ENCODE measurements at places on chromosomes 2 and 18.

DNA sequence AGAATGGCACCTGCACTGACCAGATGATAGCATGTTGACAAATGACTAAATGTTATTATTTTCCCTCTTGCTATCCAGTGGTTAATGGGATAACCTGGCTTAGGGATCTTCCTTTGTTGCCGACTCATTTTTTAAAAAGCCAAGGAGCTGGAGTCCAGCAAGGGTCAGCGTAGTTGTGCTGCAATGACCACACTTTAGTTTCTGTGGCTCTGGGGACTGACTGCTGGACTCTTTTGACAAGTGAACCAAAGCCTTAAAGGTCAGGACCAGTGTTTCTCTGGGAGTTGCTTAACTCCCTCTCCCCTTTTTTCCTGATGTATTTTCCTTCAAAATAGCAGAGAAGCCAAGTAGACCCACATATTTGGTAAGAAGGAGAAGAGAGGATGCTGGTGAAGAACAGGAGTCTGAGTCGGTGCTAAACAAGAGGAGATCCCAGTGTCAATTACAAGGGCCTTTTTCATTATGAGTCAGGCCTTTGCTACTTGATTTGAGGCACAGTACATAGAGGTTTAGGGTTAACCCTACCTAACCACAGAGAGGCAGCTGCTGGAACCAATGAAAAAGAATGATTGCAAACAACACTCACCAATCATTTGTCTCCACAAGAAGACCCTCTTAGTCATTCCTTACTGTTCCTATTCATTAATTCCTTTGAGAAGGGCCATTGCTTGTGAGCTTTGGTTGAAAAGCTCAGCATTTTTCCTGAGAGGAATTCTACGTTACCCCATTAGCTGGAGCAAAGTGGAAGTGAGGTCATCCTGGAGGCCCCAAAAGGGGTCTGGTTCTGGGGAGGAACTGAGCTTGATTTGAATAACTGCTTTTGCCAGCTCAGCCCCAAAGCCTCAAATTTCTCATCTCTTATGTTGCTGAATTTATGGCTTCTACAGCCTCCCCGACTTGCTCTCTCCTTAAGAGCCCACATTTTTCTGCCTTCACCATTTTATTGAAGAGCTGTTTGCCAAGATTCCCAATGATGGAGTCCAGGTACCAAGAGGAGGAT is 137.6 kb upstream of the HNMT start:
- no peak for DNase-seq

DNA sequence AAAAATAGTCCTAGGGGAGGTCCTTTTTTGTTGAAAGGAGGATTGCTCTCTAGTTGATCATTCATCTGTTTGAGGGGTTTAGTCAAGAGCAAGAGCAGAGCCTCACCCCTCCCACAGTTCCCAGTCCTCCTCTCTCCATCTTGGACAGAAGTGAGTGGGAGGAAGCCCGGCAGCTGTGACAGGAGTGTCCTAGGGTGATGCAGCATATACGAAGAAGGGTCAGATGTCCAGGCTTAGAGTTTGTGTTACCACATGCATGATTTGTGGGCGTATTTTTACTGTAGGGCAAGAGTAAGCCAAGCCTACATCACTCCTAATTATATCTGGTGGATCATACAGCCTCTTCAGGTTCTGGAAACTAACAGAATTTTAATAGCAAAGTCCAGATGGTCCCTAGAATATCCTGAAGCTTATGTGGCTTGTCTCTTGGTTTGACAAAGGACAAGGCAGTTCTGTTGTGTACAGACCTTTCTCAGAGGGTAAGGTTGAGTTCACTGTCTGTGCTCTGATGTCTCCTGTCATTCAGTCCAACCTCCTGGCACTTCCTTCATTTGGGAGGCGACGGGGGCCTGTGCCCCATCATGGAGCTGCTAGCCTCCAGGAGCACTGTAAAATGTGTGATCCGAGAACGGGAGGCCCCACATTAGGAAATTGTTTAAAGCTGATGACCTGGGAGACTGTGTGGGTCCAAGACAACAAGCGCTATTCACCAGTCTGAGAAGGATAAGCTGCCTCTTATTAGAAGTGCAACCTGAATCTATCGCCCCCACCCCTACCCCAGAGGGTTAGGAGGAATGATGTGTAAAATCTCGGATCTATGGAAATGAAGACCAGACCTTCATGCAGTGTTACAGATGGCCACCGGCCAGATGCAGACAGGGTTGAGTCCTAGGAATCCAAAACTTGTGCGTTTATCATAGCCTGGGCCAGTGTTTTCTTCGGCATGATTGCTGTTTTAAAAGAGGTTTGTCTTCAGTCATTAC is 6.9 kb downstream of the CEP68 start:
- DNase-seq, result no peak

DNA sequence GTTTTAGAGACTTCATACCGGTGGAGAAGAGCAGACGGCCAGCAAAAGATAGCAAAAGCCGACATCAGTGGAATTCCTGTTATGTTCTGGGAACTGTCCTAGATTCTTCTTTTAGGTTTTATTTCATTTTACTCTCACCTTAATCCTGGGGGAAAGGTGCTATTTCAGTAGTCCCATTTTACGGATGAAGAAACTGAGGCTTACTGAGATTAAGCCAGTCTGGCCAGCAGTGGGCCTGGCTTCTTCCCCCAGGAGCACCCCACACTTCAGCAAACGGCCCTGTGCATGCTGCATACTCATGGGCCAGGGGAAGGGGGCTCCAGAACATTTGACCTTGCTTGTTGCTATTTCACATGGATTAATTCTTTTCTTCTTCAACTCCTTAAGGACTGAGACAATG is 56.7 kb downstream of the NTSR2 start:
- no peak for DNase-seq

DNA sequence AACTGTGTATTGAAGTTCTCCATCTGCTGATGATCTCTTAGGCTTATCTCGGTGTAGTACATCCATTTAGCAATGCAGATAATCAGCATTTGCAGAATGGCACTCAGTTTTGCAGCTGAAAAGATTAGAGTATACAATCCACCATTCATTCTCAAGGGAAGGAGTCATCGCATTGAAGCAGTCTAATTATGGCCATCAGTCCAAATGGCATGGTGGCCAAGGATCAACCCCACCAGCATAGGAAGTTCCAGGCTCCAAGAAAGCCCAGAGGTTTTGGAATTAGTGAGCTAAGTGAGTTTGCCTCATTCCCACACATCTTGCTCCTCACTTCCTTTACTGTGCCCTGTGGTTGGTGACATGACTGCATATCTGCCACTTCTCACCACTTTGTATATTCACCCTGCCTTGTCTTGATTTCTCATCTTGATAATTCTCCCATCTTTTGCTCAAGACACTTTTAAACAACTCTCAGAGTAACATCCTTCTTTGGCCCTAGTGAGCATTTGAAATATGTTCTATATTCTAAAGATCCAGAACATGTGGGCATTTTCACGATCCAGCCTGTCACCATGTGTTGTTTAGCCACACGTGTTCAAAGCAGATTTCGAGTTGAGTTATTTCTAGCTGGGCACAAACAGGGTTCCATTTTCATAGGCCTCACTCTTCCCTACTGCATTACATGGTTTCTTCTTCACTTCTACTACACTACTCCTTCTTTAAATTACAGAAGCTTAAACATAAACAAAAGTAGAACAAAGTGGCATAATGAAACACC is 1119.8 kb downstream of the TSN start:
- DNase-seq, result no peak

GRCh38 chr2:229252280-229252679 is 18.8 kb downstream of the PID1 start:
- DNase-seq, result no peak

GRCh38 chr18:56789004-56789888 is 138.1 kb downstream of the WDR7 start:
- DNase-seq, result no peak

- no peak for DNase-seq
These were observed 227.7 kb upstream of the BOD1L2 start for GRCh38 chr18:56919190-56919589.

- no peak for DNase-seq
These were observed 51.9 kb downstream of the CDH2 start for GRCh38 chr18:28125051-28125450.

DNA sequence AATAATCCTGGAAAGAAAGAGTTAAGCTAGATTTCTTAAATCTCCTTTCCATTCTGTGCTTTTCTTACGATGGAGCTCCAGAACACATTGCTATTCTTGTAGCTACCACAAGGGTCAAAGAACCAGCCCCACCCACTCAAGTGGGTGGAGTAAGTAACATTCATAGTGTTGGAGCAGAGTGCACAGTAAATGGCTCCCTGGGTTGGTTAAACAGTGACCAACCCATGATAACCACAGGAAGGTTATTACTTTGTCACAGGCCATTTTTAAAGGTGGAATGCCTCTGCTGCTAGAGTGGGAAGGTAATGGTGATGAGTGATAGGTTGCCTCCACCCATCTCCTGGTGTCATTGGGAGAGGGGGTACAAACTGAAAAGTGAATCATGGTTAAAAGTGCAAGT is 13.9 kb downstream of the ARPC2 start:
- no peak for DNase-seq

DNA sequence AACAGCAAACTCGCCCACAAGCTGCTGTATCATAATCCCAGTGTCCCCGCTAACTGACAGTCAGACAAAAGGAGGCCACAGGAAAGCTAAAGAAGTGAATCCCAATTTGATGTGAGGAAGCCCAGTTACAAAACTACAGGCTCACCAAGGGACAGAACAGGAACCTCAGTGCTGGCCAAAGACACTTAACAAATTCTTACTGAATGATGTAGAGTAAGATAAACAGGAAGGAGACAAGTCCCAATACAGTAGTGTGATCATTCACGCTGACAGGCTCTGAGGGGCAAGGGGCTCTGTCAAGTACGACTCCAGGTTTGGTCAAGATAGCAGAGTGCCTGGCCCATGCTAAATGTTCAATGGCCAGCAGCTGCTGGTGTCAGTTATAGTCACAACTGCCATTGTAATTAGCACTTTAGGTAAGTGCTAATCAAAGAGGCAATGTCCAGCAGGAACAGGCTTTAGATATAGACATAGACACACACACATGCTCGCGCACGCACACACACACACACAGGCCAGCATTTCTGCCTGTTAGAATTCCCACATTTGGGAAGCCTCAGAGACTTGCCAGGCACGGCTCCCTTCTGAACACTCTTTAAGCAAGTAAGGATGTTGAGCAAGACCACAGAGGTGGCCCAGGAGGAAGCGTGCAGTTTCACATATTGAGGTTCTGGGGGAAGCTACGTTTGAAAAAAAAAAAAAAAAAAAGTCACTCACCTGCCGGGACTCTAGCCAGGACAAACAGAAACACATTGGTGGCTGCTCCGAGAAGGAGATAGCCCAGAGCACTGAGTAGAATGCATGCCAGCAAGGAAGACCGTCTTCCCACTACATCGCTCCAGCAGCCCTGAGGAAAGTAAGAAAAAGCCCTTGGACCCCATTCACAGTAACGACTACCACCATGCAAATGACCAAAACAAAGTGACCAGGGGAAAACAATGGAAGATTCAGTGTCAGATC is 35.4 kb upstream of the TMEM182 start:
- DNase-seq, result no peak

DNA sequence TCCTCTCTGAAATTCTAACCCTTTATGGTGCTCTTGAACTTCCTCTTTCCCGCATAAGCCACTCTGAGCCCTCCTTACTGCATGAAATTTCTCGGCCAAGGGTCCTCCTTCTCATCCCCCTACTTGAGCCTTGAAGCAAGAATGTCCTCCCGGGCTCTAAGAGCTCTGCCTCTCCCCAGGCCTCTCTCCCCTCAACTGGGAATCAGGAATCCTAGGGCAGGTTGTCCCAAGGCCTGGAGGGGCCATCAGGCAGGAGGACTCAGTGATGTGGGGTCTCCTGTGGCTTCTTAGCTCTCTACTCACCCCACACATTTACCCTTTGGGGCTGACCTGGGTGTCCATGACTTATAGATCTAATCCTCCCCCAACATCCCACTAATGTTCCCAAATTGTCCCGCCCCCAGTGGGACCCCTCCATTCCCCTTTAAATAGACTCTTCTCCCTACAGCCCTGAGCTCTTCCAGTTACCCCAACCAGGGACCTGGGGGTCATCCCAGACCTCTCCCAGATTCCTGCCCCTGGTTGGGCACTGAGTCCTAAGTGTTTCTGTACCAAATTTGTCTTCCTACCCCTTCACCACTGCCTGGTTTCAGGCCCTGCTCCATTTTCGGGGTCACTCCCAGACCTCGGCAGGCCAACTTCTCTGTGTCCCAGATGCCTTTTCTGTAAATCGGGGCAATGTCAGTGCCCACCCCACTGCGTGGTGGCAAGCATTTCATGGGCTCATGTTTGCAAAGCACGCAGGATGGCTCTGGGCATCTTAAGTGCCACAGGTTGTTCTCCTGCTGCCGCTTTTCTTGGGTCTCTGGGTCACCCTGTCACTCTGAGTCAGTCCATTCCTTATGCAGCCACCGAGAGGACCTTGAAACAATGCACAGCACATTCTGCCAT is 171.2 kb downstream of the ASB1 start:
- DNase-seq, result no peak

DNA sequence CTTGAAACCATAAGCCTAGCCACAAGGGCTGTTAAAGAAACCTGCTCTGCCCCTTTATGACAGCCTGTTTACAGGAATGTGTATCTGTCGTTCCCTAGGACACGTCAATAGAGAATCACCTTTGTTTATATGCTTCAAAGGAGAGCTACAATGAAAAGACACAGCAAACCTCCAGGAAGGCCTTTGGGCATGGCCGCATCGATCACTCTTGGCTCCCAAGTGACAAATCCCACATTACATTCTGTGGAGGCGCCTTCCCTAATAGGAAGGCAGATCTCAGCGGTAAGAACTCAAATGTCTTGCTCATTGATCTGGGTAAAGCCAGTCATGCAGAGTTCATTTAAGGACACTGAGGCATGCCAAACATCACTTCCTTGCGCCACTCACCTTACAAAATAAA is 26.5 kb downstream of the KIAA2012 start:
- no peak for DNase-seq

DNA sequence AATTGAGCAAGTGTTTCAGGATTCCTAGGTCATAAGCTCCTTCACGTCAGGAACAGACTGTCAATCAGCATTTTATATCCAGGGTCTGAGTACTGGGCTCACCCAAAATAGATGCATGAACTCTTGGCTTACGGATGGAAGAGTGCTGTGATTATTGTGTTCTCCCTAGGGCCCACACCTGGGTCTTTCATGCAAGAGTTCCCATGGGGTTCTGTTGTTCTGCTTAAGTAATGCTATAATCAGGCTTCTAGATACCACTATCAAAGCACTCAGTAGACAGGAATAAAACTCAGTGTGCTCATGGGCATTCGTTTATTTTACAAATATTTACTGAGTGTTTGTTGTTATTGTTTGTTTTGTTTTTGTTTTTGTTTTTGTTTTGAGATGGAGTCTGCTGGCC is 46.4 kb upstream of the PMAIP1 start:
- no peak for DNase-seq

GRCh38 chr2:97675430-97676113 is 6.1 kb downstream of the C2orf92 start:
- no peak for DNase-seq

DNA sequence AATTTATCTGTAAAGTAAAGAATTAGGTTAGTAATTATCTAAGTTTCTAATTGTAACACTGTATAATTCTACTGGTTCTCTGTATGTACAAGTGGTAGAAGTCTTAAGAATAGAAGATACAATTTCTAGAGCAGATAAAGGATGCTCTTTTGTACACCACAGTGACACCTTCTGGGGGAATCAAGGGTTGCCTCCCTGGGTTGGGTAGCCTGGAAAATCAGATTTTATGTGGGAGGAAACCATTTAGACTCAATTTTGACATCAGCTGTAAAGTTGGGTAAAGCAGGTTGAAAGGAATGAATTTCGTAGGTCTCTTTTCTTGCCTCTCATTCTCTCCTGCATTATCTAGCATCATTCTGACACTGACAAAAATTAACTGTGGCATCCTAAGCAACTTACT is 354.8 kb downstream of the DCC start:
- DNase-seq, result no peak

GRCh38 chr2:120602251-120602650 is 133.4 kb upstream of the GLI2 start:
- DNase-seq, result no peak
